ENCODE measurements at places on chromosomes 16 and 17.

DNA sequence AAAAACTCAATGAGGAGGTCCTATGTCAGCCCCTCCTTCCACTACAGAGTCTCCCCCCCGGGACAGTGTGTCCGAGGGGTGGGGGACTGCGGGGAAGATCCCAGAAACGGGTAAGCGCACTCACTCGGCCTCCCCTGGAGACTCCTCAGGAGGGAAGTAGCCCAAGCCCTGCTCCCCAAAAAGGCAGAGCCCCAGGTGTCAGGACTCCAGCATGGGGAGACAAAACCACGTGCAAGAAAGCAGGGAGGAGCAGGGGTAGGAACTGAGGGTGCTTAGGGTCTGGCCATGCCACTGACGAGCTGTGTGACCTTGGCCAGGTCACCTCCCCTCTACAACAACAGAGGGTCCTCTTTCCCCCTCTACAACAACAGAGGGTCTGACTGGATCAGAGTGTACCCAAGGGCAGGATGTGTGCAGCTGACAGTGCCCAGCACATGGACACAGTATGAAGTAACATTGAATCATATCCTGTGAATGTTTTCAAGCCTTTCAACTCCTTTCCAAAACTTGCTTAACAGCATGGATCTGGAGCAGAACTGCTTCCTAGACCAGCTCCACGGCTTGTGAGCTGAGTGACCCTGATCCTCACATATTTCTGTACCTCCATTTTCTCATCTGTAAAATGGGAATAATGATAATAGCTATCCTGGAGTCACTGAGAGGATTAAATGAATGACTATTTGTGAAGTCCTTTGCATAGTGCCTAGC lies 2.1 kb upstream of the NAGS start:
- DNase-seq, result no peak

- DNase-seq, result no peak
Measured at GRCh38 chr17:9173386-9173983, 152.2 kb downstream of the NTN1 start.

GRCh38 chr16:4801962-4802658 lies at the start of gene ROGDI:
Gene ROGDI, minus strand, starts transcription at chr16:4802633. Its CDS starts 62 bp downstream, at chr16:4802571.
- peak; percentile 83 for DNase-seq

- peak; percentile 70 for DNase-seq
Measured at GRCh38 chr17:66633317-66633965, 201.5 kb upstream of the CACNG5 start.

DNA sequence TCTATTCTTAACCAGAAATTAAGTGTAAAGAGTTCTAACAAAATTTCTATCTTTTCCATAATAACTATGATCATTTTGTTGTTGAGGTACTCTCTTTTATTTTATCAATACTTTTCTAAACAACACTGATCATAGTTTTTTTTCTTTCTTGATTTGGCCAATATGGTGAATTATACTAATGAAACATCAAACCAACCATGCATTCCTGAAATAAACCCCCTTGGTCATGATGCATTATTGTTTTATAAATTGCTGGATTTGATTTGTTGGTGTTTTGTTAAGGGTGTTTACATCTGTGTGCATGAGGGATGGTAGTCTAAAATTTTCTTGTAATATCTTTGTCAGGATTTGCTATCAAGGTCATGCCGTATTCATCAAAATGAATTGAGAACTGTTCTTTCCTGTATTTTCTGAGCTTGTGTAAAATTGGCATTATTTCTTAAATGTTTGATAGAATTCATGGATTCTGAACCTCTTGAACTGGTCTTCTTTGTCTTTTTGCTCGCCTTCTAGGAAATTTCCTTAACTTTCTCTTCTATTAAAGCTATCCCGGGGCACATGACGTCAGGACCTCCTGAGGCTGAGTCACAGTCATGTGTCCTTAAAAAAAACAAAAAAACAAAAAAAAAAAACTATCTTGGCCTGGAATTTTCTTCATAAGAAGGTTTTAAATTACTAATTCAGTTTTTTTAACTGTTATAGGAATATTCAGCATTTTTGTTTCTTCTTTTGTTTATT lies 3.9 kb upstream of the TRIM25 start:
- no peak for DNase-seq

GRCh38 chr17:34644941-34645550 lies 65.7 kb downstream of the TMEM132E start:
- no peak for DNase-seq
